Nucleus accumbens (tissue), 56 donors: ENCODE measurements at places on chromosomes 6 and 20.

DNA sequence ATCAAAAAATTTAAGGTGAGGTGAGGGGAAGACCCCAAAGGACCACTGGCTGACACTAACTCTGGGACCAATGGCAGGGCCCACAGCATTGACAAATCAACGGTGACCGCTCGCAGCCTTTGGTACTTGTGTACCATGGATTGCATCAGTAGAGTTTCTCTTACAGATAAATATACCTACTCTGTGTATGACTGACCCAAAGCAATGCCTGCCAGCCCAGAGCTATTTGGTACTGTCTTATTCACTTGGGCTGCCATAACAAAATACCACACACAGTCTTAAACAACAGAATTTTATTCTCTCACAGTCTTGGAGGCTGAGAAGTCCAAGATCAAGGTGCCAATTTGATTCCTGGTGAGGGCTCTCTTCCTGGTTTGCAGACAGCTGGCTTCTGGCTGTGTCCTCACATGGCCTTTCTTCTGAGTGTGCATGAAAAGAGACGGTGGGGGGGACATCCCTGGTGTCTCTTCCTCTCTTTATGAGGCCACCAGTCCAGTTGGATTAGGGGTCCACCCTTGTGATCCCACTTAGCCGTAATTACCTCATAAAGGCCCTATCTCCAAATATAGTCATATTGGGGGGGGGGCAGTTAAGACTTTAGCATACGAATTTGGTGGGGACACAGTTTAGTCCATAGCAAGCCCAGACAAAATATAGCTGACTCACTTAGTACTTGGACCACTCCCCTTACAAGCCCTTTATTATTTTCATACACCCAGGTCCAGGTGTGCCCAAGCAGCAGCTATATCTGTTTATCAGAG, 336.3 kb downstream of the CD83 start:
- DNase-seq, result no peak

DNA sequence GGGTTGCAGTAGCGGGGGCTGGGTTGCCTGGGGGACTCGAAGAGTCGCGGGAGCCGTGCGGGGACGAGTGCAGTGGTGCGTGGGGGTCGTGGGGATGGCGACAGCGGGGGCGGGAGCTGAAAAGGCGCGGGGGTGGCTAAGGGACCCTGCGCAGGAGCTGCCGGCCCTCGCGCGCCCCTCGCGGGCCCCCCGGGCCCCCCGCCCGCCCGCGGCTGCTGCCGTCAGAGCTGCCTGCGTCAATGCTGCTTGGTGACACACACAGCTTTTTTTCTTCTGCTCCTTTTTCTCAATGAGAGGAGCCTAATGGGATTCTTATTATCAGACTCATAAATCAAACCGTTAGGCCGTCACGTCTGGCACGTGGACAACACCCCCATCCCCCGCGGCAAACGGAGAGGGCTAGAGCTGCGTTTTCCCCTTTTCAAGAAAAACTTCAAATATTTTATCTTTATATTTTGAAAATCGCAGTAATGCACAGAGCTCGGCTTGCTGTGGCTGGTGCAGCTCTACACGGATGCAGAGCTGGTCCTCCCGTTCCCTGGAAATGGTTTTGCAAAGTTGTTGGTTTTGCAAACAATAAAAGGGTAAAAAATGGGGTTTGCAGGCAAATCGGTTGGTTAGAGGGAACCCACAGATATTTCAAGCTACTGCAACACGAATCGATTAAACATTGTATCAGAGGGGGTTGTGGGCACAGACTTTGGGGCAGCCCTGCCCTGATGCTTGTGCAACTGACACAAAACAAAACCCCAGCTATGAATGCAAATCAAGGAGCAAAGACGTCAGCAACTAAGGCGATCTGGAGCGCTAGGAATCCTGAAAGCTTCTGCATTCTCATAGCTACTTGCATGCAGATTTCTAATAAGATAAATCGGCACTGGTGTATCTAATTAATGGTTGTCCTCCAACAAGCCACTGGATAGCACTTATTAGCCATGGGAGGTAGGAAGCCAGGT, 161.4 kb downstream of the TBXT start:
- peak; percentile 39 for DNase-seq

DNA sequence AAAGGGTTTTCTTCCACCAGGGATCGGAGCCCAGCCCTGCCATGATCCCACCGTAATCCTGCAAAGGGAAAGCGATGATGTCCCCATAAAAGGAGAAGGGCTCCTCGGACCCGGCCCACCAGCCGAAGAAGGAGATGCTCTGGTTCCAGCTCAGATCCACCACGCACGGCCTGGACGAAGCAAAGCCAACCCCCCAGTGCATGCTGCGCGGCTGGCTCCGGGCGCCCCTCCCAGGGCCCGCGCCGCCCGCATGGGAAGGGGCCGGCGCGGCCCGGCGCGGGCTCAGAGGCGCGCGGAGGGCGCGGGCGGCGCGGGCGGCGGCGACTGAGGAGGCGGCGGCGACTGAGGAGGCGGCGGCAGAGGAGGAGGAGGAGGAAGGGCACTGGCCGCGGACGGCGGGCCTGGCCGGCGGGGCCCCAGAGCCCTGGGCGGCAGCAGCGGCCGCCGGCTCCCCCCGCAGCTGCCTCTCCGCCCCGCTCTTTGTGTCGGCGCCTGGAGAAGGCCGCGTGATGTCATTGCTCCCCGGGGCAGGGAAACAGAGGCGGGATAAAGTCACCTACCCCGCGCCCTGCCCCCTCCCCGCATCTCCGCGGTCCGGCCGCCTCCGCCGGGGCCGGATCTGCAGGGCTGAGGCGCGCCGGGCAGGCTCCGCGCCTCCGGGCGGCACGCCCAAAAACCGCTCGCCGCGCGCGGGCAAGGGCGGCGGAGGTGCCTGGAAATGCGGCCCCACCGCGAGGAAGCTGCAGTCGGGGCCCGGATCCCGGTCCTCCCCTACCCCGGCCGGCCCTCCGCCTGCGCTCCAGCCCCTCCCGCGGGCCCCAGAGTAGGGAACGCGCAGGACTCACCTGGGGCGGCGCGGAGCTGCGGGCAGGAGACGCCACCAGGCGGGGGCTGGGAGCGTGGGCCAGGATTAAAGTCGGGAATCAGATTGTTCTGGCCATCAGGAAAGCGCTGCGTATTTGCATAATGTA, at the start of gene FAXC:
Gene FAXC, minus strand, starts transcription at position 504 of the 971 bp plus-strand sequence. Its CDS starts 302 bp downstream, at position 202.
- DNase-seq, result peak; percentile 50

GRCh38 chr20:25258476-25258805, 10.6 kb downstream of the PYGB start:
- no peak for DNase-seq

GRCh38 chr6:38156818-38157565, 337.5 kb downstream of the ZFAND3 start:
- no peak for DNase-seq

- DNase-seq, result no peak
These were observed 93.4 kb upstream of the MPC1 start for GRCh38 chr6:166476061-166476591.

- DNase-seq, result no peak
These were observed 9.6 kb downstream of the RIPOR2 start for GRCh38 chr6:24926192-24926591.

DNA sequence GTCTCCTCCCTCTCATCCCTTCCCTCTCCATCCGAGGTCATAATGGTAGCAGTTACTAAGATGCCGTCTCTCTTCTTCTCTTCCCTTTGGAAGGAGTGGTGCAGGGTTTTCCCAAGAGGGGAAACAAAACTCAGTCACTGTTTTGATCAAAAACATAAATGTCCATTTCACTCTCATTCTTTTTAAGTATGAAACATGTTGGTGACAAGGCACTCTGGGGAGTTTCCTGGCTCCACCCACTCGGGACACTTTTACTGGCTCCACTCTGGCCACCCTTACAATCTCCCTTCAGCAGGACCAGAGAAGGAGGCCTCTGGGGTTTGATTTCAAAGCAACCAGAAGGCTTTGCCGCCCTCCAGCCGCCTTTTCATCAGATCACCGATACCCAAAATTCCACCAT, 57.0 kb downstream of the FGD2 start:
- no peak for DNase-seq

- no peak for DNase-seq
These were observed 24.2 kb upstream of the MAS1 start for GRCh38 chr6:159866286-159867247.

DNA sequence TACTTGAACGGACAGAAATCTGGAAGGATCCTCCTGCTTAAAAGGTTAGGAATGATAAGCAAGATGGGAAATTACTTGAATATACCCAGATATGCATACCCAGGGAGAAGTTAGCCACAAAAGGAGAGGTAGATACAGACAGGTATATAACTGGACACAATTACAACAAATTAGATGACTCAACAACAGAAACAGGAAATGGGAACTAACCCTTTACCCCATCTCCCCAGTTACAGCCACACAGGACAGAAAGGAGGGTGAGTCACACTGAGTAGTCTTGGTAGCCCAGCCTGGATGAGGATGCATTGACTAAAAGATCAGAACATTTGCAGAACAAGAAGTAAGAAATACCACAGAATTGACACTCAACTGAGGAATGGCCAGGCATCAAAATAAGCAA, 61.2 kb downstream of the C6orf52 start:
- no peak for DNase-seq

DNA sequence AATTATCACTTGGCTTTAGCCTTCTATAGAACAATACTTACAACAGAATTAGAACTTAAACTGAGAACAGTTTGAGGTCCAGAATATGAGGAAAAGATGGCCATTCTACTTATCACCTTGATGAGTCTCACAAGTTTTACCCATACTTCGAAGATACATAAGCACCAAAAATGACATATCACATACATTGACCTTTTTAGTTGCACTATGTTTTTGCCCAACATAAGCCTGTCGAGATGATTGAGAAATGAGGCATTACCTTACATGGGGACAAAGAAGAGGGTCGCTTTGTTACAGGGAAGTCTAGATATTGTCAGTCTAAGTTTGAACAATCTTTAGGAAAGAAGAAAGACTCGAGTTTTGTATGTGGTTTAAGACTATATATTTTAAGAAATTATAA, 48.4 kb upstream of the MEI4 start:
- no peak for DNase-seq

- DNase-seq, result no peak
These were observed 148.9 kb downstream of the TMEM200A start for GRCh38 chr6:130514712-130515111.

GRCh38 chr6:104623052-104623690, 236.5 kb downstream of the HACE1 start:
- no peak for DNase-seq

- no peak for DNase-seq
These were observed 662.2 kb upstream of the HS3ST5 start for GRCh38 chr6:115004982-115005381.

DNA sequence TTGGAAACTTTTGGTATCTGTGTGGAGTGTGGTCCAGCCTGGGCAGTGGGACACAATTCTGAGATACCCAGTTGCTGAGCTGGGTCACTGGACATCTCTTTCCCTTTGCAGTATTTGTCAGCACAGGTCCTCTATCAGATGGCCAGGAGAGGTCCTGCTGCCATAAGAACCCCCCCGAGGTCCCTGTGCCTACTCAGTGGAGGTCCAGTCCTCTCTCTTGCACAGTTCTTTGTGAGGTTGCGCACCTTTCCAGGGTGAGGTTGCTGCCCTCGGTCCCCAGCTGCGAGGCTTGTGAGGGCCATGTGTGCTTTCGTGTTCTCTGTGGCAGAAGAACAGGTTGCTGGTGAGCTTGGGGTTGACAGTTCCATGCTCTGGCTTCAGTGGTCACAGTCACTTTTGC, 320.6 kb downstream of the QKI start:
- no peak for DNase-seq

- DNase-seq, result no peak
These were observed 32.0 kb downstream of the TRERF1 start for GRCh38 chr6:42419490-42420280.

DNA sequence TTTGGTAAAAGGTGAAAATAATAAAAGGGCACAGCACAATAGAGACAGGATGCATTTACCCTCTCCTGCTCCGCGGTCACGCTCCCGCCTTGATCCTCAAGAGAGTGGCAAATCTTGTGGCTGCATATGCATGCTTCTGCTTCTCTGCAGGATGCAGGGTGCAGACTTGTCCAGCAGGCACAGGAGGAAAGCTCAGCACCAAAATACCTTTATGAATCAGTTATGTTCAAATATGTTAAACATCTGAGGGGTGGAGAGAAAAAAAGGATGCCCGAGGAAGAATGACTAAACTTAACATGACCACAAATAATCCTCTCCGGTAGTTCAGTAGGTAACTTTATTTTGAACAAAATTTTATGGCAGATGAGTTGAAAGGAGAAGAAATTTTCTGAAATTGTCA, 366.1 kb upstream of the SOX4 start:
- no peak for DNase-seq

GRCh38 chr6:18101271-18101670, 21.2 kb downstream of the NHLRC1 start:
- no peak for DNase-seq

DNA sequence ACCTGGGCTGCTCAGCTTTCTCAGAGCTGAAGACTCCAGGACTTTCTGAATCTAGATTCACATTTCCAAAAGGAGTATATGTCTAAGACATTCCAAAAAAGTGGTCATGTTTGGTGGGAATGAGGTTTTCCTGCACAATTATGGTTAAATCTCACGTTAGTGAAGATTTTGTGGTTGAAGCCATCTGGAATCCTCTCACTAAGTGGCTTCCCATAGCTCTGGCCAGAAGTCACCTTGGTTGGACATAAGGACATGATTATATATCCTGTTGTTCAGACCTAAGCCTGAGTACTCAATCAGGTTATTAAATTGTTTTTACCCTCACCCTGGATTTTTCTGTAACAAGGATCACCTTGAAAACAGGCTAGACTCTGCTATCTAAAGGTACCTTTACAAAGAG, 176.1 kb upstream of the PLN start:
- no peak for DNase-seq

DNA sequence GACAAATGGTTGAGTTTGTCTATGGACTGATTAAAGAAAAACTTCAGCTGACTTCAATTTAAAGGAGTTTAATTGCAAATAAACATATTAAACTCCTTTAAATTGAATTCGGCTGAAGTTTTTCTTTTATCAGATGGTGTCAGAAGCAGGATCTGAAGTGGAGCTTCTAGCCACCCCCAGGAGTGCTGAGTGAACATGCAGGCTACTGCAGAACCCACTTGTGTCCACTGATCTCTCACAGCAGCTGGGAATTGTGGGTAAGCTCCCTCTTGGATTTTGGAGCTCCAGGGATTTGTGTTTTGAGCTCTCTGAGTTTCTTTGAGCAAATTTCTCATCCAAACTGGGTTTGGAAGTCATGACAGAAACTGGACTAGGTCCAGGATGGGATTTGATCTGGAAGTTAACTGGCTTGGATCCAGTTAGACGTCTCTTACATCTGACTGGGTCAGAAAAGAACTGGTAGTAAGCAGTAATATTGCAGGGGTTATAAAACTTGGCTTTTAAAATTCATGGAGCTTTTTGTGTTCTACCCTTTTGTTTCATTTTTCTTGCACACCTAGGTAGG, 95.8 kb upstream of the UST start:
- DNase-seq, result no peak
